ENCODE measurements at places on chromosomes 12 and 14.

DNA sequence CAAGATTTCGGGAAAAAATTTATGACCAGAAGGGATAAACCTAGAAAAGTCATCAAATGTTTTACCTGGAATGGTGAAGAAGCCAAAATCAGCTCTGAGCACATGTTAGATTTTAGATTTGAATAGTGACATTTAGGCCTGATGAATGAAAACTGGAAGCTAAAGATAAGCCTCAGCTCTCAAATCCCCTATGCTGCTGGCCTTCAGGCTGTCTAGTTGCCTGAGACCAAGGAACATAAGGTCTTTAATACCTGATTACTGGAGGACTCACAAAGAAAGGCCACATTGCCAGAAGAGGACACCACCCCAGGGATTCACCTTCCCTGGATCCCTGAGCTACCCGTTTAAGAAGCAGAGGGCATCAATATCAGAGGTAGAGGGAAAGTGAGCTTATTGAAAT is 56.6 kb downstream of the BCL2L14 start:
- DNase-seq: no peak

- DNase-seq: no peak
These were observed 179.3 kb downstream of the ADCK1 start for GRCh38 chr14:77979171-77979570.

DNA sequence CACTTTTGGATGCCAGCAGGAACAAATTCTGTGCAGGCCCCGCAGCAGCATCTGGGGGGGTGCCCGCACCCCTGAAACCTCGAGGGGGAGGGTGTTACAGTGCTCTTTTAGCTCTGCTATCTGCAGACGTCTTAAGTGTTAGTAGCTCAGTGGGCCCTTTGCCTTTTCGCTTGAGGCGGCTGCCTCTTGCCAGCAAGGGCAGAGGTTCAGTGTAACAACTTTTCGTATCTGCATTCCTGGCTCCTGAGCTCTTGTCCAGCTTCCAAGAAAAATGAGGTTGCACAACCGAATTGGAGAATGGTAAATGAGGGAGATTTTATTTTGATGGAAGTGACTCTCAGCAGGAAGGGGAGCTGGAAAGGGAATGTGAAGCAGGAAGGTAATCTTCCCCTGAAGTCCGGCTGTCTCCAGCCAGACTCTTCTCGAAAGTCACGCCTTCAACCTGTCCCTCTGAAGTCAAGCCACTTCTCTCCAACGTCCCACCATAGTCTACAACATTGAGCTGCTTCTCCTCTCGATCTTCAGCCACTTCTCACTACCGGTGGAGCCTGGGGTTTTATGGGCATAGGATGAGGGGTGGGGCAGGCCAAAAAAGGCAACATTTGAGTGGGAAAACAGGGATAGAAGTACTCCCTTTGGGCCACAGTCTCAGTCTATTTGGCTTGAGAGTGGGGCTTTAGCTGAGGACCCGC is 17.8 kb downstream of the TAS2R50 start:
- DNase-seq: no peak

DNA sequence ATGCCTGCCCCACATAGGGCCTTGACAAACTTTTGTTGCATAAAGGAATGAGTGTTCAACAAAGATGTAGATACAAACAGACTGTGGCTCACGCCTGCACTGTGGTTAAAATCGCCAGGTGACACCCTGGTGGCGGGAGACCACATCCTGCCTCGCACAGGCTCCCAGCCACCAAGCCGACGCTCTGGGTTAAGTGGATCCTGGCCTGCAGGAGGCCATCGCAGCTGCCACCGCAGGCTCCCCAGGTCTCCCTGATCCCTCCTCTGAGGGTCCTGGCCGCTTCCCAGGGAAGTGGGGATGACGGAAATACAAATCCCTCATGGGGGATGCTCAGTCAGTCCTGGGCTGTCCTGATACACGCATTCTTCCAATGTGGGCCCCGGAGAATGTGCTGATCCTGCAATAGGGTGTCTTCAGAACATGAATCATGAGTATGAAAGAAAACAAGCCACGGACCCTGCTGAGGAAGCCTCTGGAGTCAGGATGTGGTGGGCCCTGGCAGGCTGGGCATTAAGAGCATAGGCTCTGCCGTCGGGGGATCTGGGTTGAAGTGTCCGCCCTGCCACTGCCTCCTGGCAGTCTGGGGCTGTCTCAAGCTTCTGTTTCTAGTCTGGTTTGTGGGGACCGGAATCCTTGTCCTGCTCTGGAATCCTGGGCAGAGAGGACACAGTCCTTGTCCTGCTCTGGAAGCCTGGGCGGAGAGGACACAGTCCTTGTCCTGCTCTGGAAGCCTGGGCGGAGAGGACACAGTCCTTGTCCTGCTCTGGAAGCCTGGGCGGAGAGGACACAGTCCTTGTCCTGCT is 53.5 kb upstream of the BEGAIN start:
- no peak for DNase-seq

DNA sequence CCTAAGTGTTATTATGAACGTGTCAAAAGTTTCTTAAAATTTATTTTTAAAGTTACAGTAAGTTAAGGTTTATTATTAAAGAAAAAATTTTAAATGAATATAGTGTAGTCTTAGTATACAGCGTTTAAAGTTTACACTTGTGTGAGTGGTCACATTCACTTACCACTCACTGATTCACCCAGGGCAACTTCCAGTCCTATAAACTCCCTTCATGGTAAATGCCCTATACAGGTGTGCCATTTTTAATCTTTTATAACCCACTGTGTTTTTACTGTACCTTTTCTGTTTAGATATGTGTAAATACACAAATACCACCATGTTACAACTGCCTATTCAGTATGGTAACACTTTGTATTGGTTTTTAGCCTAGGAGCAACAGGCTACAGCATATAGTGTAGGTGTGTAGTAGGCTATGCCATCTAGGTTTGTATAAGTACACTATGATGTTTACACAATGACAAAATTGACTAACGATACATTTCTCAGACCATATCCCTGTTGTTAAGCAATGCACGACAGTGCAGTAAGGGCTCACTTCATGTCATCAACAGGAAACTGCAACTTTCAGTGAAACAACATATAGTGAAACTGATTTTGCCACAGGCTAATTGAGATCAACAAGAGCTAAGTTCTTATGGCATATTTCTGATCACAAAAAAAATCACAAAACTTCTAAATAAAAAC is 112.0 kb upstream of the TMCC3 start:
- no peak for DNase-seq

DNA sequence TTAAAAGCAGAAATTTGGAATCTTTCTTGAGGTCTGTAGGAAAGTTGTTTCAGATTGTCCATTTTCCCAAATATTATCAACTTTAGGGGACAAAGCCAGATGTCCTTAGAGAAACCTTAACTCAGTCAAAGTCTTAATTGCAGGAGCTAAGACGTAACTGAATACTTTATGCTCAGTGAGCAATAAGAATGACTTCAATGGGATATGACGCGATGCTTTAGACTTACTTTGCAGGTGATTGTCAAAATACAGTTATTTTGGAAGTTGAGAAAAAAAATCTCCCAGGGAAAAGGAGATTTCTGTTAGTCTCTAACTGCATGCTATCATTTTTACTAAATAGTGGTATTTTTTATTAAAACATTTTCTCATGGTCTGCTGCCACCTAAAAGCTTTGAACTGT is 750.9 kb upstream of the STXBP6 start:
- DNase-seq: no peak

DNA sequence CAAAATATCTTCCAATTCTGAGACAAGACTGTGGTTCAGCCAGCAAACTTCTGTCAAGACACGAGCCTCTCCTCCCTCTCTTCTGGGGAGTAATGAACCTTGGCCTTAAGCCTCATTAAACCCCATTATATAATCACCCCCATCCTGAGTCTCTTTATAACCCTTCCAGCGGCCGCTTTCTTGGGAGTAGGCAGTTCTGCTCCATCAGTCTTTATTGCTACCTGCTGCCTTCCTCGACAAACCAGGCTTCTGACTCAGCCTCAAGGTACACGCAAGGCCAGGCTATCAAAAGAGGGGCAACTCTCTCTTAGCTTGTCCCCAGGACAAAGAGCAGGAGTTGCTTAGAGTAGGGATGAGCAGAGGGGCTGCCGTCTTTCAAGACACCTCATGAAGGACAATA is 300.8 kb upstream of the NOS1 start:
- DNase-seq: no peak

DNA sequence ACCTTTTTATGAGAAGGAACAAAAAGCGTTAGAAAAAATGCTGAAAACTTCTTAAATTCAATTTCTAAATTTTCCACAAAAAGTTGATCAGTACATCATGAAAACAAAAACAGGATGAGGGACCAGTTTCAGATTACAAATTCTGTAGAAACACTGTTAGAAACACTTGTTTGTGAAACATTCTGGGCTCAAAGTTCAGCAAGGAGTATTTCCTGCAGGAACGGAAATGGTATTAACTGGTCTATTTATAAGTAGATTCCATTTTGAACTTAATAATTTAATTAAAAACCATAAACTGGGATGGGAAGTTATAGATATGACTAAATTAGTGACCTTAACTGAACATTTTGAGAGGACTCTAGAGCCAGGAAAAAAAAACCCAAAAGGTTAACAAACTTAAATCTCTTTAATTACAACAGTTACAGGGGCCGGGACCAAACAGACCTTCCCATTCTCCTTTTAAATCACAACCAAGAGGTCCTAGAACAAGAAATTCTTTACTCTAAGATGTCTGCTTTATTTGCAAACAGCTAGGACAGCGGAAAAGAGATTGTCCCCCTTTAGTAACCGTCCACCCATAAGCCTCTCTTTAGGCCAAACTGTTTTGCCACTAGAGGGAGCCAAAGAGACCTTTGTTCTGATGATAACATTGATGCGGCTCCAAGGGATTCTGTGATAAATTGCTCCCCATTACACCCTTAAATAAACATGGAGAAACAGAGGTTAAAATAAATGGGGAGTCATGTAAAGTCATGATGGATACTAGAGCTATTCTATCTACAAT is 69.0 kb upstream of the RERGL start:
- DNase-seq: no peak

- no peak for DNase-seq
These were observed 43.5 kb downstream of the PRMT8 start for GRCh38 chr12:3534511-3534910.

- DNase-seq: no peak
These were observed 54.6 kb upstream of the ATXN7L3B start for GRCh38 chr12:74483057-74483456.

GRCh38 chr12:102426599-102427542 is 53.5 kb downstream of the IGF1 start:
- DNase-seq: no peak

GRCh38 chr12:2555487-2556082 is 239.2 kb upstream of the FKBP4 start:
- DNase-seq: no peak

GRCh38 chr12:27064397-27065342 is 17.7 kb downstream of the C12orf71 start:
- no peak for DNase-seq

DNA sequence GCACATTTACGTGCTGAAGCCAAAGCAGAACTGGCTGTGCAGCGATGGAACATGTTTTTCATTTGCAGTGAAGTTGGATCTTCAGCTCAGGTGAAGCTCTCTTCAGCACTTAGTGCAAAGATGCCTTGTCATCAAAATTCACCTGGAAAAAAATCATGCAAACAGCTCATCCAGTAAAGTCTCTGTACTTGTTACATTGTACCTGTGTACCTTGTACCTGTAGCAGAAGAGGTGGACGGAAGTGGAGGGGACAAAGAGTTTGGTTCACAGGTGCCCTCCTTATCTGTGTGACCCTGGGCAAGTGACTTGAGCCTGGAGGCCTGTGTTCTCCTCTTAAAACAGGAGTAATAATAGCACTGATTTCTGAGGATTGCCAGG is 54.0 kb downstream of the ADGRD1 start:
- no peak for DNase-seq

- DNase-seq: no peak
These were observed 53.9 kb upstream of the DCD start for GRCh38 chr12:54701940-54702592.

DNA sequence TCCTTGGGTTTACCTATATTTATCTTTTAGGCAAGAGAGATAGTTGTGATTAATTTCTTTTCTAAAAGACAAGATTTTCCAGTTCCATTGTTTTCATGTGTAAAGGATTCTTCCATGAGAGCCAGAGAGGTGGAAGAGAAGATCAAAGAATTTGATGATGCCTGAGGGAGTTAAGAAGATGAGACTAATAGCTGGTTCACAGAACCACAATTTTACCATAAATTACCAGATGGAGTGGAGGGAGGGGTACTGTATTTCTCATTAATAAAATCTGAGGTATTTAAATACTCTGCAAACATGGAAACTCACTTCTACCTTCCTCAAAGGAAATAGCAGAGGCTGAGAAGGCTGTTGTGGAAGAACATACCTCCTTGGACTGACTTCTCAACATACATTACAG is 34.6 kb downstream of the ALKBH1 start:
- no peak for DNase-seq

DNA sequence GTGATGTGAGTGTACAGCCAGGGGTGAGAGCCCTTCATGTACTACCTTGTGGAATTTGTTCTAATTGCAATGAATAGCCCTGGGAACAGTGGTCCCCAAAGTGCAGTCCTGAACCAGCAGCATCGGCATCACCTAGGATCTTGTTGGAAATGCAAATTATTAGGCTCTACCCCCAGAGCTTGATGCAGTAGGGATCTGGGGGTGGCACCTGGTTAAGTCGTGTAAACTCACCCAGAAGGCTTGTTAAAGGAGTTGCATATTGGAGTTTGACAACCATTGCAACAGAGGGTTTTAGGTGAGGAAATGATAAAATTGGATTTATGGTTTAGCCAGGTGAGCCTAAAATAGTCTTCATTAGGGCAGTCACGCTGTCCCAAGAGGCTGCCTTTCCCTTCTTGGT is 73.2 kb downstream of the PLEKHG3 start:
- DNase-seq: no peak

DNA sequence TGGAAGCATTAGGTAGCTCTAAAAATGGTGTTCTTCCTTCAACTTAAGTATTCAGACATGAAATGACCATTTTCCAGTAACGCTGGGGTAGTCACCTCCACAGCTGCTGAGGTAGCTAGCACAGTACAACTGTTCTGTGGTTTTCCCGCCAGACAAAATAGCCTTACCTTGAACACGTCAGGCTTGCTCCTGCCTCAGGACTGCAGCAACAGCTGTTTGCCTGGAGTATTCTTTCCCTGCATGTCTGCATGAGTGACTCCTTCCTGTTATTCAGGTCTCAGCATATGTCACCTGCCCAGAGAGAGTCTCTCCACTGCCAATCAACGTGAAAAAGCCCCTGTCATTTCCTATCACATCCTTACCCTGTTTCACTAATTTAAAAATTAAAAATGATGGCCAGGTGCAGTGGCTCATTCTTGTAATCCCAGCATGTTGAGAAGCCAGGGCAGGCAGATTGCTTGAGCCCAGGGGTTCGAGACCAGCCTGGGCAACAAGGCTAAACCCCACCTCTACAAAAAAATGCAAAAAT is 37.9 kb downstream of the WDR89 start:
- no peak for DNase-seq
